ENCODE measurements at places on chromosomes 7 and 10.

GRCh38 chr7:65800890-65801341 is 72.0 kb upstream of the VKORC1L1 start:
- no peak for DNase-seq

DNA sequence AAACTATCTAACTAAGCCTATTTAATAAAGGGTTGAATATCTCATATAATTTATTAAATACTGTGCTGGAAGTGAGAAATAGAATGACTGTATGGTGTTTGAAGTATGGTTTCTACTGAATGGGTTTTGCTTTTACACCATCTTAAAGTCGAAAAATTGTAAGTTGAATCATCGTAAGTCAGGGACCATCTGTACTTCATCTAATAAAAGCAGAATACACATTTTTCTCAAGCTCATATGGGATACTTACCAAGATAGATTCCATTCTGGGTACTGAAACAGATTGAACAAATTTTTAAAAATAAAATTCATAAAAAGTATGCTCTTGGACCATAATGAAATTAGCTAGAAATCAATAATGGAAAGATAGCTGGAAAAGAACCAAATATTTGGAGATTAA is 285.4 kb downstream of the CXCL12 start:
- DNase-seq, result no peak

- no peak for DNase-seq
Measured at GRCh38 chr10:53127686-53128085, 355.1 kb upstream of the MBL2 start.

- no peak for DNase-seq
Measured at GRCh38 chr7:96855139-96855538, 145.5 kb upstream of the SEM1 start.

- DNase-seq, result no peak
Measured at GRCh38 chr10:34491678-34492077, 323.4 kb downstream of the PARD3 start.

GRCh38 chr10:6301488-6302075 is 98.8 kb downstream of the PFKFB3 start:
- DNase-seq, result no peak

- DNase-seq, result no peak
Measured at GRCh38 chr7:30930621-30931020, 19.0 kb downstream of the AQP1 start.

DNA sequence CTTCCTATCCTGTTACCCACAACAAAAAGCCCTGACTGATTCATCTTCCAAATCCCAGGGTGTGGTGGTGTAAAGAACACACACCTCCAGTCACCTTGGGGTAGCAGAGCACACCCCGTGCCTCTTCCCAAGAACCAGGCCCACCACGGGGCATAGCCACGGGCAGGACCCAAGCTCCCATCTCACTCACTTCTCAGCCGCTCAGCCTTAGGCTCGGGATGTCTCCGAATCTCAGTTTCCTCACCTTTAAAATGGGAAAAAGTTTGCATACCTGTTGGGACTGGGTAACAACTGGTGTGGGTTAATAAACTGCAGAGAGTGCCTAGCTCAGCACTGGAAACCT is 139.0 kb downstream of the FGFR2 start:
- DNase-seq, result no peak

DNA sequence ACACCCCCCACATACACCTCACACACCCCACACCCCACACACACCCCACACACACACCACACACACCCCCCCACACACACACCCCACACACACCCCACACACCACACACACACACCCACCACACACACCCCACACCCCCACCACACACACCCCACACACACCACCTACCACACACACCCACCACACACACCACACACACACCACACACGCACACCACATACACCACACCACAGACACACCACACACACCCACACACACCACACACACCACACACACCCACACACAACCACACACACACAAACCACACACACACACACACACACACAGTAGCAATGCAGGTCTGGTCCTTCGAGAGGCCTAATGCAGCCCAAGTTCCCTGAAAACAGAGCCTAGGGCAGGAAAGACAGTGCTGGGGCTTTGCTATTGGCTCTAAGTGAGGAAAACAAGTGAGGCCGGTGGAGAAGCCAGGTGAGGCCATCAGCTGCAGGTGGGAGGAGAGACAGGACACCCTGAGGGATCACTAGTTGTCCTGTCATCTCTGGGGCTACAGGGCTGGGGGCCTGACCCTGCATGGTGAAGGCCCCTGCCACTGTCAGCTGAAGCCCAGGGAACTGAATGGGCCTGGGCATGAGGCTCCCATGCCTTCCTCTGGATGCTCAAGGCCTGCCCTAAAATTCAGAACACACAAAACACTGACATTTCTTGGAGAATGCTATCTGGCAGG is 92.6 kb downstream of the CYTH3 start:
- DNase-seq, result no peak

DNA sequence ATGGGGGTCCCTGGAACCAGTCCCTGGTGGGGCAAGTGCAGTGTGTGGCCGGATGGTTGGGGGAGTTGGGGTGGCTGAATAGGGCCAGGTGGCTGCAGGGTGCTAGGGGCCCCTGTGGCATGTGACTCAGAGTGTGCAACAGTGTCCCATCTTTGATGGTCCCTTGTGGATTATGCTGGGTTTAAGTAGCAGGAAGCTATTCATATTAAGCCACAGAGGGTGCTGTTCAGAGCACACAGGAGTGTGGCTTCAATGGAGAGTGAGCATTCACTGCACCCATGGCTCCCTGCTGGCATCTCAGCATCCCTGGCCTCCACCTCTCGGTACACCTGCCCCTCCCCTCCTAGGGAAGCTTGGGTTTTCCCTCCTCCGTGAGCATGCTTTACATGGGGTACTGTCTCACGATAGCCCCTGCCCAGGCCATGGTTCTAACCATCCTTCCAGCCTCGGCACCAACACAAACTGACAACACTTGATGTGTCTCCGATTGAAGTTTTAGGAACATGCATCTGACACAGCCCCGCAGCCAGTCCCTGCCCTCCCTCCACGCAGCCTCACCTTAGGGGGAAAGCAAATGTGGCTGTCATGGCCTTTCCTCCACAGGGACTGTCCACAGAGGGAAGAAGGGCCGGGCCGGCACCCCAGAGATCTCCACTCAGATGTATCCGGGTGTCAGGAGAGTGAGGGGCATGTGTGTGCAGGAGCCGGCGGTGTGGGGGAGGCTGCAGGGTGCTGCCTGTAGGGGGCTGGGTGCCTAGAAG is 30.4 kb upstream of the PPIF start:
- no peak for DNase-seq

DNA sequence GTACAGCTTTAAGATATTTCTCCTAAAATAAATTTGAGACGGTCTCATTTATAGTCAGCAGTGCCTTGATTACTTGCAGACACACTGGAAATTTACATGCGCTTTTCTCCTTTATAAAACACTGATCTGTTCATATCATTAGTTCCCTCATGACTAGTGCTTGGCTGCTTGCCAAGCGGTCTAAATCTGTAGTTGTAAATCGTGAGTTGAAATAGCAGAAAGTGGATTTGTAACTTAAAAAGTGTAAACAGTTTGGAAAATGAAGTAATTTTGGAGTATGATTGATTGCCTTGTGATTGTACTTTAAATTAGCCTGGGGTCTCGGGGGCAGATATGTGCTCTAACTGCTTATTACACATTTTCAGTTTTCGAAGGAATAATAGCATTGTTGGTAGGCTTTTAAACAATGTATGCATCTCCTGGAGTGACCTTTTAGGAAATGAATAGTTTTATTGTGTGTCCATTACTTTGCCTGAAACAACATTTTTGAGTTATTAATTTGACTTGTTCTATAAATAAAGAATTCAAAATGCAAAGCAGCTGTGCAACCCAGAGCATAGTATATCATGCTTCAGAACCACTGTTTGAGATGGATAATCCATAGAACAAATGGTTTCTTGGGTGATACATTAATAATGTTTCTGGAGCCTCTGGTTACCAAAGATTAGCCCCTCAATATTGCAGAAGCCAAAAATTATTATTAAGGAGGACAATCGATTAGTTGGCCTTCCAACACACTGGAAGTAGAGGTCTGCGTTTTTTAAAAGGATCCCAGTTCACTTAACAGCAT is 73.3 kb downstream of the ARID5B start:
- no peak for DNase-seq

DNA sequence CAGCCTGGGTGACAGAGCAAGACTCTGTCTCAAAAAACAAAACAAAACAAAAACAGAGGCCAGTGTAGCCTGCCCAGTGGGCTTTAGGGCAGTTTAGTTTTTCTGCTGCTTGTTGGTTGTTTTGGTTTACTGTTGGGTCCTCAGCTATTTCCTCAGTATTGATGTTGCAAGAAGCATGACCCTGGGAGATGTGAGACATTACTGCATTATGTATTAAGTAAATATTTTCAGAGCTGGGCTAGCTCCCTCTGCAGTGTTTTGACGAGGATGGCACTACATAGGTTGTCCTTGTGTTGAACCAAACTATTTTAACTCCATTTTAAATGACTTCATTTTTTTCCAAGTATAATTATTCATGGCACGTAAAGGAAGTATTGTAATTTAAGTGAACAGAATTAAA is 4.8 kb downstream of the AKAP9 start:
- no peak for DNase-seq

- DNase-seq, result no peak
Measured at GRCh38 chr7:128810473-128810872, 18.7 kb downstream of the CCDC136 start.

DNA sequence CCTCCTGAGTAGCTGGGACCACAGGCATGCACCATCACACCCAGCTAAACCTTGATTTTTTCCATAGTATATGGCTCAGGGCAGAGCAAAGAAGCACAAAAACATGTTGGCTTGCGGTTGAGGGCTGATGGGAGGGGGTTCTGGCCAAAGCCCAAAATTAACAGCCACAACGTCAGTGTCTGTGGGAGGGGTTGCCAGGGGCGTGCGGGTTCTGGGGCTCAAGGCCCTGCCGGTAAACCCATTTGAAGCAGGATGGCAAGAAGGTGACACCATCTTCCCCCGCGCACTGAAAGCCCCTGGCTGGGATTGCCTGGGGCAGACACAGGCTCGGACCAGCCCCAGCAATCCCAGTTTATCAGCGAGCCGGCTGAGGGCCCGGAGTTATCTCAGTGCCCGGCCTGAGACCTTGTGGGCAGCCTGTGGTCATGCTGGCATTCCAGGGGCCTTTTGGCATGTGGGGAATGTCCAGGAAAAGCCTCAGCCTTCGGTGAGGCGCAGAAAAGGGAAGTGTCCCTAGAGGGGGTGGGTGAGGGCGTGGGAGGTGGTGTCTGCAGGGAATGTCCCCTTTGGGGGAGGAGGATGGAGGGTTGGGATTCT is 167.7 kb upstream of the TNRC18 start:
- peak; percentile 94 for DNase-seq

GRCh38 chr7:150980663-150981062 is 2.5 kb upstream of the KCNH2 start:
- DNase-seq, result no peak

- DNase-seq, result no peak
Measured at GRCh38 chr7:152363798-152364197, 72.0 kb downstream of the KMT2C start.

GRCh38 chr7:51209426-51209825 is 107.2 kb downstream of the COBL start:
- DNase-seq, result no peak

DNA sequence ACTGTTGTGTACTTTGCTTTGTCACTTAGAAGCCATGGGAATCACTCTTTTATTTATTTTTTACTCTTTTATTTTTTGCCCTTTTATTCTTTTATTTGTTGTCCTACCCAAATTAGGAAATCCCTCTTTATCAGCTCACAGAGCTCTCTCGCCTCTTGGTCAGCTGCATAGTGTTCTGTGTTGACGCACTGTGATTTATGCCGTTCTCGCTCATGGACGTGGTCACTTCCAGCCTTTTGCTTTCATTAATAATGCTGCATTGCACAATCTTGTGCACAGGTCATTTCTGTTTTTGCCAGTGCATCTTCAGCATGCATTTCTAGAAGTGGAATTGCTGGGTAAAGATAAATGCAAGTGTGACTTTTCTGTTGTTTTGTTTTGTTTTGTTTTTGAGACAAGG is 42.3 kb downstream of the FBH1 start:
- DNase-seq, result no peak

GRCh38 chr7:55255496-55256445 is 109.4 kb upstream of the LANCL2 start:
- DNase-seq, result no peak

DNA sequence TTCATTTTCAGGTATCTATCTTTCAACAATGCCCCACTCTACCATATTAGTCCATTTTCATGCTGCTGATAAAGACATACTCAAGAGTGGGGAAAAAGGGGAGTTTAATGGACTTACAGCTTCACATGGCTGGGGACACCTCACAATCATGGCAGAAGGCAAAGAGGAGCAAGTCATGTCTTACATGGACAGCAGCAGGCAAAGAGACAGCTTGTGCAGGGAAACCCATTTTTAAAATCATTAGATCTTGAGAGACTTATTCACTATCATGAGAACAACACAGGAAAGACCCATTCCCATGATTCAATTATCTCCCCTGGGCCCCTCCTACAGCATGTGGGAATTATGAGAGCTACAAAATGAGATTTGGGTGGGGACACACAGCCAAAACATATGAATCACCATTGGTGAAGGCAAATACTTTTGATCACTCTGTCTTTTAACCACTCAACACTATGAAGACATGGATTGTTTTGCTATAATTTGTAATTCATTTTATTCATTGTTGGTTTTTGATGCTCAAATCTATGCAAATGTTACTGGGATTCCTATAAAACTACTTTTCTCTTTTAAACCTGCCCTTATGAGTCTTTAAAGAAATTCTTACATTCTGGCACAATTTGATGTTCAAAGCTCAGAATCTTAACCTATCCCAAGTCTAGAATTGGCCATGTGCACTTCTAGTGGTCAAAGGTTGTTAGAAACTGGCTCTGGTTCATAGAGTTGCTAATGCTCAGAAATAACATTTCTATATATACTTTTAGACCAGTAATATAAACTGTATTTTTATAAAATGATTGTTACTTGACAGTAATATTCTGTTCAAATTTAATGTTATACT is 15.3 kb downstream of the AKR1C4 start:
- no peak for DNase-seq

- DNase-seq, result no peak
Measured at GRCh38 chr10:43064331-43065075, 12.4 kb upstream of the RET start.

- peak; percentile 4 for DNase-seq
Measured at GRCh38 chr7:30717181-30717580, 34.8 kb upstream of the INMT start.

GRCh38 chr7:96426027-96426426 is 104.1 kb upstream of the SLC25A13 start:
- peak; percentile 8 for DNase-seq

DNA sequence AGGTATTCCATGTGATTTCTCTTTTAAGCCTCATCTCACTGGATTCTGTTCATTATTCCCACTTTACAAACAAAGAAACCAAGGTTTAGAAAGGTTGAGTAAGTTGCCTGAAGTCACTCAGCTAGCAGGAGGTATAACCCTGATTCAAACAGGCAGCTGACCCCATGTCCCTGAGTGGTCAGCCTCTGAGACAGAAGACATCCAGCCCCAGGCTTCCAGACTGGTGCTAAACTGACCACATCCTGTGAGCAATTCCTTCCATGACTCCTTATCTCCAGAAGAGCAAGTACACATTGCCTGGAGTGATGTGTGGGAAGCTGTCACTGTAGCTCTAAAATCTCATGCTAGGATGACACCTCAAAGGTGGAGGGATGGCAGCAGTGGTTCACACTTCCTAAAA is 3.7 kb downstream of the PLPP4 start:
- peak; percentile 1 for DNase-seq
